ENCODE measurements at places on chromosomes 3 and 15. TPM values are rescaled to one million over a fixed set of nuclear protein-coding genes. Genes with fewer than 3 reads are reported as not detected.

Gene OR4M2
- not detected for total RNA-seq

Gene EMC7
- 48.0 TPM for total RNA-seq

Gene PTPN9
- total RNA-seq, result 24.2 TPM

Gene TRPM1
- total RNA-seq, result under 0.01 TPM

Gene HHLA2
- total RNA-seq, result not detected

Gene SLC24A5
- not detected for total RNA-seq

Data from osteoblast (primary cell).